ENCODE measurements at places on chromosomes 4 and X.
A peak's percentile ranks its signal among the peaks of the same experiment; 100 is the strongest.

- DNase-seq = no peak
Measured at GRCh38 chr4:99506781-99507180, 4.0 kb upstream of the C4orf17 start.

- DNase-seq = no peak
Measured at GRCh38 chrX:35382966-35383365, 415.2 kb upstream of the MAGEB16 start.

- DNase-seq = no peak
Measured at GRCh38 chr4:106364282-106364681, 4.3 kb downstream of the GIMD1 start.

DNA sequence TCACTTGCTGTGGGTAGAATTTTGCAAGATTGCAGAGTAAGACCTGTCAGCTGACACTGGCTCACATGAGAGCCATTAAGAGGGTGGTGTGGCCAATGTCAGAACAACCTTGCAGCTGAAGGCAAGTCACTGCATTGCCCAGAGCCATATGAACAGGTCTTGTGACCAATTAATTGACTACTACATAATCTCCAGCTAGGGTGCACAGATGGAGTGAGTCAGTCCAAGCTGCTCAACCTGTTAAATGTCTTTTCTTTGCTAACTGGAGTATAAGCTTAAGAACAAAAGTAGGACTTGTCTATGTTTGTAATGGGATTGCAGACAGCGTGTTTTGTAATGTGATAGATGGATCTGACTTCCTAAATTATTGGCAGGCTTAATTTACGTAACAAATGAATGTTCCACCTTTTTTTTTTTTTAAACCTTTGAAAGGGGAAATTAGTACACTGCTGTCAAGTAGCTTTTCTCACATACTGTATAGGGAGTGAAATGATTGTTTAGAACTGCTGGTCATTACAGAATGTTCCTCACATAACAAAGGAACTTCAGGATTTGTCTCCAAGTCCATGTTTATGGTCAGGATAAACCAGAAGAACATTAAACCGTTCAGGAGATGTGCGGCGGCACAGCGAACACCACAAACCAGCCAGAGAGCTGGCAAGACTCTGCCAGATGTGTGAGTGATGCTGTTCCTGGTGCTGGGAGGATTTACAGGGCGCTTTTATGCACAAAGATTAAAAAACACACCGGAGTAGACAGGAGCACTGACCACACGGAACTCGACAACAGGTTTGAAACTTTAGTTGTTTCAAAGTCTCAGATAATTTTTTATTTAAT is 37.0 kb downstream of the FNIP2 start:
- peak; percentile 59 for DNase-seq

DNA sequence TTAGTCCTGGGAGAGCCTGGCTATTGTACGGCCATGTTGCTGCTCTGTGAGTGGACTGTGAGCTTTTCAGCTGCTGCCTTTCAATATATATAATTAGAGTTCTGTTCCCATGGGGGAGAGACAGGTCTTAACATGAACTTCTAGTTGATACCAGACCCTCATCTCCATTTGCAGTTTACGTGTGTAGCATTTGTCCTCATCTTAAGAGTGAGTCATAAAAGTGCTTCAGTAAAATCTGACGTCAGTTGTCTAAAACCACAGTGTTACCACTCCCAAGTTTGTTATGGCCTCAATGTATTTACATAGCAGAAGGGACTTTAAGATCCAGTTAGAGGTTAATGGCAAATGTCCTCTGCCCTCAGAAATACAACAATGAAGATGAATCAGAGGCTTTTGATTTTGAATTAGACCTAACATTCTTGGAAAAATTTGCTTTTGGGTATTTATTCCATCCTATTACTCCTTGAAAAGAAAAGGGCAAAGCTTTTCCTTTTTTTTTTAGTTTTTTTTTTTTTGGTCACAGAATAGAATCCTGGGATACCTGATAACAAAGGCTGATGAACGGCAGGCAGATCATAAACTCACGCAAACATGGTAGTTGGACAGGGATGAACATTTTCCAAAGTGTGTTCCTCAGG is 38.6 kb downstream of the PHOX2B start:
- no peak for DNase-seq

GRCh38 chr4:29581457-29581856 is 1138.7 kb upstream of the PCDH7 start:
- DNase-seq = no peak

DNA sequence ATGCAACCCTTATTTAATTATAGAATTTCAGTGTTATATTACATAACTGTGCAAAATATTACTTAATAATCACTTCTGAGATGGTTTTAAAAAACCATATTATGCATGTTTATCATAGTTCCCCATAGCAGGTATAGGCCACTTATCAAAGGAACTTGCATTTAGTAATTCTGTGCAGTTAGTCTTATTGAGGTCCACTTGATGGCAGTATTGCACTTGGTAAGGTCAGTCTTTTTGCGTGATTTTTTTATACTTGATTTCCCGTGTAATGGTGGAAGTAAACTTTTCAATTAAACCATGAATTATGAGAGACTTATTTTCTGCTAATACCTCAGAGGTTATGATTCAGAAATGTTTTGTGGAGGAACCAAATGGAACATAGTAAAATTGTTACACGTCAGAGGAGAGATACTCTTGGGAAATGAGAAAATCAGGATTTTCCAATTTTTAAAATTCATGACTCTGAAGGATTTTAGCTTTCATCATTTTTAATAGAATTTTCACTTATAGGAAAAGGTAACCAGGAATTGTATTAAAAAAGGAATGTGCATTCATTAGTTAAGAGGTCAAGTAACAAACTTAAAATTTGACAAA is 230.0 kb downstream of the CCSER1 start:
- DNase-seq = no peak

DNA sequence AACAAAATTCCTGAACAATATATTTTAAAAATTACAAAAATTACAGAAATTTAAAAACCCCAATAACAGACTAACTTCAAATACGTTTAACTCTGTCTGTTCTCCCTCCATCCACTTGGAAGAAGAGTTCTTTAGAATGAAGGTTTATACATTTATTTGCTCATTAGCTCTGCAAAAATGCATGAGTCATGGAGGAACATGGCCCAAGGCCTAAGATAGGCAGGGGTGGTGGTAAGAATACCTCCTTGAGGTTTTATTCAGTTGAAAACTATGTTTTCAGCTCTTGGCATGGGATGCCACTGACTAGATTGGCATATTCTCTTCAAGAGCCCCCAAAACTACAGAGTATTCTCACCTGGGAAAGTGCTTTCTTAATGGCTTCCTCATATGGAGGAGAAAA is 8.8 kb upstream of the LRRC66 start:
- no peak for DNase-seq

GRCh38 chrX:41009850-41010846 is 75.1 kb upstream of the USP9X start:
- peak; percentile 76 for DNase-seq

- no peak for DNase-seq
Measured at GRCh38 chr4:158998624-158999023, 104.3 kb upstream of the RAPGEF2 start.

GRCh38 chrX:19342331-19342906 is 1.3 kb upstream of the PDHA1 start:
- no peak for DNase-seq

DNA sequence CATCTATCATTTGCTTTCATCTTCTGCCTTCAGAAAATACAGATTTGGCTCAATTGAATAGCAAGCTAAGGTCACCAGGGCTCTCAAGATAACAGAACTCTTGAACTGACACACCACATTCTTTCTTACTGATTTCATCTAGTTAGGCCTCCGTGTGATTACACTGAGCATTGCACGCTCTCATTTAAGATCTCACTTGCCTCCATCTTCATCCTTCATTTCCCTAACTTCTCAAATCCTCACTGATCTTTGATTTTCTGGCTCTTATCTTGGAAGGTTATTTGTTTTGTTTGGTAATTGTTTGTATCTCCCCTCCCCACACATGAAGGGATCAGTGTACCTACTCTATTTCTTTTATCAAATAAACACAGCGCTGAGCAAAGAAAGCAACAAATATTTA is 47.7 kb downstream of the MANBA start:
- no peak for DNase-seq

DNA sequence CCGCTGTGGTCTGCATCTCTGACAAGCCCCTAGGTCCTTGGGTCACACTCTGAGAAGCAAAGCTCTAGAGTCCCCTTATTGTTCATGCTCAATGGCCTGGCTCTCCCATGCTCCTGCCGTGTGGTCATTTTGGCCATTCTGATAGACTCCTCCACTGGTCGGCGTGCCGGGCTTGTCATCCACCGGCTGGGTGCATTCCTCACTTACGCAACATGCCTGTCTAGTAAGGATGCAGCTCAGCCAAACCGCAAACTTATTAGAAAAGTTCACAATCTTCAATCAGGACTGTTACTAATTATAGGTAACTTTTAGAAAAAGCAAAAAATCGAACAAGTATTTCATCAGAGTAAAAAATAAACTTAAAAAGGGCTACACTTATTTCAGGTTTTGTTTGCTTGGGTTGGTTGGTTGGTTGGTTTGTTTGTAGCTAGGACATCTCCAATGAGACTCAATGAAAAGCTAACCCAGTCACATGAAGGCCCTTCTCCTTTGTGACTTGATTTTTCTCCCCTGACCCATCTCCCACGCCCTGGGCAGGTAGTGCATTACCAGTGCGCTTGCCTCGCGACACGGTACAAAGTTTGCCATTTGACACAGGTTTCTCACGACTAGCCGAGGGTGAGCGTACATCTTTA is 41.0 kb downstream of the IRF2 start:
- DNase-seq = no peak

GRCh38 chr4:34108391-34108790 is 2135.9 kb downstream of the ARAP2 start:
- no peak for DNase-seq
